ENCODE measurements at places on chromosomes 5 and 9. TPM values are rescaled to one million over a fixed set of nuclear protein-coding genes. Genes with fewer than 3 reads are reported as not detected.

Gene LRRTM2
- 0.52 TPM for total RNA-seq

Gene CATSPER3
- total RNA-seq = 0.52 TPM

Gene SPINK6
- total RNA-seq = not detected

Gene SLC34A3
- not detected for total RNA-seq

Gene UBTD2
- 45.9 TPM for total RNA-seq

Gene OCLN
- total RNA-seq = 0.52 TPM

Gene ACSL6
- total RNA-seq = 3.1 TPM

Gene MZB1
- 0.52 TPM for total RNA-seq

Gene PCDHGB5
- 3.7 TPM for total RNA-seq

Gene NSUN2
- 30.8 TPM for total RNA-seq

Gene MAML1
- total RNA-seq = 7.8 TPM

Measured in skeletal muscle tissue (tissue), 5 donors.